ENCODE measurements at places on chromosomes 16 and 17. TPM values are rescaled to one million over a fixed set of nuclear protein-coding genes. Genes with fewer than 3 reads are reported as not detected.

GRCh38 chr17:74080656-74081582, 122.6 kb upstream of the RPL38 start:
- DNase-seq = no peak

Gene KCNG4
- not detected for total RNA-seq

DNA sequence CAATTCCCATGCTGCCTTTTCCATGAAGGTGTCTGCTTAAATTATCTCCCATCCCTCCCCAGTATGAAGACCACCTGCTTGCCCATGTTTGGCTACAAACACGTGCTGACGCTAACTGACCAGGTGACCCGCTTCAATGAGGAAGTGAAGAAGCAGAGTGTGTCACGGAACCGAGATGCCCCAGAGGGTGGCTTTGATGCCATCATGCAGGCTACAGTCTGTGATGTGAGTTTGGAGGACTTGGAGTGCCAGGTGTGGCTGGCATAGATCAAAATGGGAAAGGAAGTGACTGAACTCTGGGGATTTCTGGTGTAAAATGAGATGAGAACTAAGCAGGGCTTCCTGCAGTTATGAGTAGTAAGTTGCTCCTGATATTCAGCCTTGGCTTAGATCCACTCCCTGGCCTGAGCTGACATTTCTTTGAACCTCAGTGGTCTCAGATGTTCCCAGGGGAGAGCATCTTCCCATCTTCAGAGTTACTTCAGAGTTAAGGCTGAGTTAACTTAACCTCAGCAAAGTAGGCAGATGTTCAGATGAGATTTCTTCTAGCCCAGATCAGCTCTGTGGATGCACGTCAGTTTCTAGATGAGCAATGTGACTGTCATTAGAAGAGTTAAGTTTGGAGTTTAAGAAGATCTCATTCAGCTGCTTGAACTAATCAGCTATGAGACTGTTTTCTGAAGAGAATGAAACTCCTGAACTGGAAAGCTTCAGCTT, 32.7 kb downstream of the ITGB3 start:
- DNase-seq = no peak

Gene CLEC18A
- 1.4 TPM for total RNA-seq

Gene GLG1
- total RNA-seq = 139 TPM

DNA sequence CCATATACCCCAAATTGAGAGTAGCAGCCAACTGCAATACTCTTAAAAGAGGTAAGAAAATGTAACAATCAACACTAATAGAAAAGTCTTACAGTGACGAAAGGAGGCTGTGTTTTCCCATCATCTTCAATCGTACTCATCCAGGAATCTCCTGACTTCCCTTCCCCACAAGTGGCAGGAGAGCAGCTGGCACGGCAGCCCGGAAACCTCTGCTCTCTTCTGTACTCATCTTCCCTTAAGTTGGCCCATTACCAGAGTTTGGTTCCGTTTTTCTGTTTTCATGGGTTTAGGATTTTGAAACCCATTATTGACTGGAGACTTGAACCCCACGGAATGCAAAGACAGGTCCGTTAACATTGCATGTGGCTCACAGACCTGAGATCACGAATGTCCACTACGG, 11.7 kb upstream of the CD300H start:
- DNase-seq = no peak

All from H1 (cell line).